ENCODE measurements at places on chromosomes 7 and 10. TPM values are rescaled to one million over a fixed set of nuclear protein-coding genes. Genes with fewer than 3 reads are reported as not detected.
A peak's percentile ranks its signal among the peaks of the same experiment; 100 is the strongest.

The STEAP2 gene
- 5.8 TPM for total RNA-seq

The COX19 gene
- 6.8 TPM for total RNA-seq

GRCh38 chr10:47415520-47416304 lies 31.6 kb upstream of the ZNF488 start:
- no peak for DNase-seq

DNA sequence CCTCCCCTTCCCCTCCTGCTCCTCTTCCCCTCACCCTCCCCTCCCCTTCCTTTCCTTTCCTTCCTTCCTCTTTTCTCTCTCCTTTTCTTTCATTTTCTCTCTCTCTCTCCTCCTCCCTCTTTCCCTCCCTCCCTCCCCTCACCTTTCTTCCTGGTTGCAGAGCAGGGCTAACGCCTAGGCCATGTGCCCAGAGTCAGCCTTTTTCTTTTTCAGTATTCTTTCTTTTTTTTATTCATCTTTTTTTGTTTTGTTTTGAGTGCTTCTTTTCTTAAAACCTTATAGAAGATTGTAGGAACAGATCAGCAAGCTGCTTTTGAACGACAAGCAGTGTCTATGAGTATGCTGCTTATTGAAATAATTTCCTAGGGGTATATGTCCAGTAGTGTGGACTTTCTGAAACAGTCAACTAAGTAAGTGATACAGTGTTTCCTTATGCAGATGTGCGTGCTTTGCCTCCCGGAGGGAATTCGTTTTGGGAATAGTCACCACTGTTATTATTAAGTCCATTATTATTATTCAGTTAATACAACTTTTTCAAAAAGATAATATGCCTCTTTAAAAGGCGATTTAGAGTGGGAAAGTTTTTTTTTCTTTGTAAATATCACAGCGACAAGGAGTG lies 219.2 kb downstream of the CAMK1D start:
- no peak for DNase-seq

GRCh38 chr7:64849250-64849923 lies 53.7 kb upstream of the ZNF273 start:
- DNase-seq = peak; percentile 72

DNA sequence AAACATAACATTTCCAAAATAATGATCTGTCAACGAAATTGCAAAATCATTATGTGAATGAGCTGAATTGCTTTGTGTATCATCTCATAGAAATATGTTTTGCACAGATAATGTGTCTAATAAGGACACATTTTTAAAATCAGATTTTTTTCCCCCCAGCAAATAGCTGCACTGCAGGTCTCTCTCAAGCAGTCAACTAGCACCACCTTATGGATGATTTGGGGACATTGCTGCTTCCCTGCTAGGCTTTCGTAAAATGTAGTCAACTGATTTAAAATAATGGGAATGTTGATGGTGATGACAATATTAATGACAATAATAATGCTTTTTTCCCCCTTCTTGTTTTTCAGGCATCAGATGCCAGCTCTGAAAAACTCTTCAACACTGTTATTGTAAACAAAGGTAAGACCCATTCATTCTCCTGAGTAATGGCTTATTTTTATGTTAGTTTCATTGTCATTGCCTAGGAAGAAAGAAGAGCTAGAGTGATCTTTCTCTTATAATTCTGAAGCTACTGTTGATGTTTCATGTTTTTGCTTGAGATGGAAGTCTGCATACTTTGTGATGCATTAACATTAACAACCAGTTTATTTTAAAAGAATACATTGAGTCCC lies 433.6 kb upstream of the GALNT17 start:
- DNase-seq = peak; percentile 19

DNA sequence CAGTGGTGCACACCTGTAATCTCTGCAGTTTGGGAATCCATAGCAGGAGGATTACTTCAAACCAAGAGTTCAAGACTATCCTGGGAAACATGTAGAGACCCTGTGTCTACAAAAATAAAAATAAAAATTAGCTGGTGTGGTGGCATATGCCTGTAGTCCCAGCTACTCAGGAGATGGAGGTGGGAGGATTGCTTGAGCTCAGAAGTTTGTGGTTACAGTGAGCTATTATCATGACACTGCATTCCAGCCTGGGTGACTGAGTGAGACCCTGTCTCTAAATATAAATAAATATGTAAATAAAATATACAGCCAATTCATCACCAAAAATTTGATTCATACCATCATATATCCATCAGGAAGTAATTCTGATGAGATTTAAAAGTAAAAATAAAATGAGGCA lies 60.9 kb downstream of the ANKRD7 start:
- DNase-seq = no peak

DNA sequence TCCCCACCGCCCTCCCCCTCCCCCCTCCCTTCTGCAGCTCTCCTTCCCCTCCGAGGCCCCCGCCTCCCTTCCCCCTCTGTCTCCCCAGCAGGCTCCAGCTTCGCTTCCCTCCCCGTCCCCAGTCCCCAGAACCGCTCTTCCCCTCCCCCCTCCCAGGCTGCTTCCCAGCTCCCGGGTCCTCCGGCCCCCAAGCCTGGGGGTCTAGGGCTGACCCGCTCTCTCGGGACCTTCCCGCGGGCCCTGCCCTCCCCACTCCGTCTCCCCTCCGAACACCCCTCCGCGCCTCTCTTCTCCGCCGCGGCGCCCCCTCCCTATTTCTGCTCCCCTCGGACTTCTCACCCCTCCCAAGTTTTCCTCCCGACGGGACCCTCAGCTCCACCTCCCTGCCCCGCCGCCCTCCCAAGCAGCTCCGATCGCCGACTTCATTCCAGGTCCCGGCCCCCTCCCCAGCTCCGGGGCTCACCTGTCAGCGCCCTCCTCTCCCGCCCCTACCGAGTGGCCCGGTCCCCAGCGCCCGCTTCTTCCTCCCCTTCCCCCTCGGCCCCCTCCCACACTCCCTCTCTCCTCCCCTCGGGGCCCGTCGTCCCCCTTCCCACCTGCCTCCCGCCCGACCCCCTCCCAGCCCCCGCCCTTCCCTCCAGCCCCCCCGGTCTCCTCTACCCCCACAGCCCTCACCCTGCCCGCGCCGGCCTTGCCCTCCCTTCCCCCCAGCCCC lies 990 bp downstream of the ZNF467 start:
- DNase-seq = no peak

The IFIT1 gene
- 29.9 TPM for total RNA-seq

- no peak for DNase-seq
These were observed 370.2 kb downstream of the NRG3 start for GRCh38 chr10:82245157-82245556.

The OR6B1 gene
- not detected for total RNA-seq

DNA sequence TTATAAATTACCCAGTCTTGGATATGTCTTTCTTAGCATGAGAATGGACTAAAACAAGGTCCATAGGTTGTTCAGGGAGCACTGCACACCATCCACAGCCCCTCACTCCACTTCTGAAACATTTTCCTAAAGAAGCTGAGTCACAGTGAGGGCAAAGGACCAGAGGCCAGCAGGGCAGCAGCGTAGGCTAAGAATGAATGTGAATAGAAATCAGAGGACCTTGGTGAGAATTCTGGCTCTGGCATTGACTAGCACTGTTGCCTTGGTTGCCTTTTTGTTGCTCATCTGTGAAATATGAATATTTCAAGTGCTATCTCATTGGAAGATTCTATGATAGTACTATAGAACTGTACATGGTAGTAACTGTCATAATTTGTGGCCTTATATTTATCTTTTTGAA lies 41.7 kb upstream of the TOMM7 start:
- no peak for DNase-seq

GRCh38 chr10:125823663-125824251 lies 411 bp downstream of the BCCIP start:
- DNase-seq = peak; percentile 3

GRCh38 chr7:101507791-101508252 lies 121.3 kb downstream of the MYL10 start:
- DNase-seq = peak; percentile 52

- no peak for DNase-seq
These were observed 146.3 kb downstream of the BAMBI start for GRCh38 chr10:28823501-28824075.

GRCh38 chr10:129963641-129964501 lies at the start of gene EBF3:
TSS of gene EBF3 (minus strand) at chr10:129964274. CDS start at chr10:129963768, 506 bp downstream.
- DNase-seq = peak; percentile 78

The CFTR gene
- total RNA-seq = not detected

DNA sequence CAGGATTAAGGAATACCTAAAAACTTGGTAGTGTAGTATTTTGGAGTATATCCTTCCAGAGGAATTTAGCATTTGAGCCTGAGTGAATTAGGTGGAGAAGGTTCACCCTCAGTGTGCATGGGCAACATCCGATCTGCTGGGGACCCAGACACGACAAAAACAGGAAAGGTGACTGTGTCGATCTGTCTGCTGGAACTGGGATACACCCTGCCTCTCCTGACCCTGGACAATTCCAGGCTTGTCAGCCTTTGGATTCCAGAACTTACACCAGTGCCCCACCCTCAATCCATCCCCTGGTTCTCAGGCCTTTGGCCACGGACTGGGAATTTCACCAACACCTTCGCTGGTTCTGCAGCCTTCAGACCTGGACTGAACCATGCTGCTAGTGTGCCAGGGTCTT lies 41.9 kb downstream of the PTPRE start:
- DNase-seq = no peak

DNA sequence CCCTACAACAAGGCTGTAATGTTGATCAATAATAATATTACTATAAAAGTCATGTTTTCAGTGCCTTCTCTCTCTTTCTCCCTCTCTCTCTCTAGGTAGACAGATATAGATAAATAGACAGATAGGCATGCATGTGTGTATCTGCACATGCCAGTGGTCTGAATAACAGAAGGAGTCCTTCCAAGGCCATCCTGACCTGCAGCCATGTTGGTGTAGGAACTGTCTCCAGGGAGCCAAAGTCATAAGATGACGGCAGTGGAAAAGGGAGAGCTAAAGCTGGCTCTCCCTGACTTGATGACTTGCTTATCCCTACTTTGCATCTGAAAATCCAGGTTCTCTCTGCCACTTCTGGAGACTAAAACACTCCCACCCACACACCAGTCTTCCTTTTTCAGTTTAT lies 113.0 kb downstream of the TRIL start:
- no peak for DNase-seq

- DNase-seq = no peak
These were observed 7.6 kb downstream of the NFKB2 start for GRCh38 chr10:102403115-102403514.

The AKR1C8 gene
- not detected for total RNA-seq

- DNase-seq = no peak
These were observed 19.4 kb downstream of the PON3 start for GRCh38 chr7:95376632-95377400.

The HOXA13 gene
- total RNA-seq = 2.3 TPM

DNA sequence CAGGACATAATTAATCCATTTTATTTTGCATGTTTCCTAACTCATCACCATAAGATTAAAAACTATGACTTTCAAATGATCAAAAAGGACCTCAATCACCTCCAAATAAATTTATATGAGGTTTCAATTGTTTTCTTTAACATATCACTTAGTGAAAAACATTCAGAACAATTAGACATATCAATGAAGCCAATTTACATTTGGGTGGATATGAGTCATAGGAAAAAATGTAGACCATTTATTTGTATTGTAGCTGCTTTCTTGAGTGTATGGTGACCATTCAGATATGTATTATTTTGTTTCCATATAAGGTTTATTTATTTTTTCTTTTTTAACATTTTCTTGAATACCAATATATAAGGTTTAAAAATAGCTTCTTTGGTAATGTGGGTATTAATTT lies 13.3 kb upstream of the EXOC6 start:
- no peak for DNase-seq
